Suppressor macrophage treated with lipopolysaccharide for 1 hour (primary cell): ENCODE measurements at places on chromosomes 12 and 14.

DNA sequence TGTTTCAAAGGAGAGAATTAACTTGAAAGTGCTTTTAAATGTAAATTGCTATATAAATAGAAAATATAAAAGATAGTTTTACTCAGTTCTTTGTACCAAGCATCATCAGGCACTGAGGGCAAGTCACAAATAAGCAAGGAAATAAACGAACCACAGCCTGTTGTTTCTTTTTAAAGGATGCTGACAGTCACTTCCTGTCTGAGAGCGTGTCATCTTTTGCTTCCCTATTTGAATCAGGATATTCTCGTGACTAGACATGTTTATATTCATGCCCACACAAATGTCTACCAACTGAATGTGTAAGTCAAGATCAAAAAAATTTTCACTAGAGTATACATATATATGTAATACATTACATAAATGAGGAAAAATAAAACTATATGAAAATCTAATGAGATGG, 31.4 kb upstream of the SLC2A13 start:
- peak; percentile 64 for DNase-seq

DNA sequence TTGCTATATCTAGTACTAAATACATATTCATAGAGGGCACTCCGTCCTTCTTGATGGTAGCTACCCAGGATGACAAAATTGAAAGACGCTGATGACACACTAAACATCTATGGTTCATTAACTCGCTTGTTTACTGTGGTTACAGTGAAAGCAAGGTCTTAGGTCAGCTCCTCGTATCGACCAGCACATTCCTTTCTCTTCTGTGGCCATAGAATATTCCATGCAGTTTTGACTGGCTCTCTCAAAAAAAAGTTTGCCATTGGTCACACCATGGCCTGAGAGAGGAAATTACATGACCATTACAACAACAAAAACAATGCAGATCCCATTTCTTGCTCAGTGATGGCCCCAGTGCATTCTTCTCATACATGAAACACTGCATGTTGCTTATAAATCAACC, 411.4 kb upstream of the SOX5 start:
- DNase-seq = no peak

DNA sequence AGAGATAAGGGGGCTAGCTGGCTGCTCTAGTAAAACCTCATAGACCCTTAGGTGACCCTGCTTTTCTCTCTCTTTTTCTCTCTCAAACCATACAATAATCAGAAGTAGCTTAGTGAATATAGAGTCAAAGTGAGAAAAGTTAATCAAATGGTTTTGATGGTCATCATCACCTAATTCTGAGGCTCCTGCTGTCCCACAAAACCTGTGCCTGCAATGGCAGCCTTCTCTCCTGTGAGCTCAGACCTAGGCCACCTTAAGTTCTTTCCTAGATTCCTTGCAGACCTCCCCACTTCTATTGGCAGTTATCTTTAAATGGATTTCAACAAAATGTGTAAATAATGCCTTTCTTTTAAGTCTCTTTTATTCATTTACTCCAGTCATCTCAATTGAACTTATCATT, 1.5 kb upstream of the RPAP3 start:
- DNase-seq = no peak

- no peak for DNase-seq
Observed at GRCh38 chr12:105426766-105427165, 96.3 kb downstream of the C12orf75 start.

GRCh38 chr12:6839482-6840201, 1.1 kb upstream of the GNB3 start:
- DNase-seq = no peak

DNA sequence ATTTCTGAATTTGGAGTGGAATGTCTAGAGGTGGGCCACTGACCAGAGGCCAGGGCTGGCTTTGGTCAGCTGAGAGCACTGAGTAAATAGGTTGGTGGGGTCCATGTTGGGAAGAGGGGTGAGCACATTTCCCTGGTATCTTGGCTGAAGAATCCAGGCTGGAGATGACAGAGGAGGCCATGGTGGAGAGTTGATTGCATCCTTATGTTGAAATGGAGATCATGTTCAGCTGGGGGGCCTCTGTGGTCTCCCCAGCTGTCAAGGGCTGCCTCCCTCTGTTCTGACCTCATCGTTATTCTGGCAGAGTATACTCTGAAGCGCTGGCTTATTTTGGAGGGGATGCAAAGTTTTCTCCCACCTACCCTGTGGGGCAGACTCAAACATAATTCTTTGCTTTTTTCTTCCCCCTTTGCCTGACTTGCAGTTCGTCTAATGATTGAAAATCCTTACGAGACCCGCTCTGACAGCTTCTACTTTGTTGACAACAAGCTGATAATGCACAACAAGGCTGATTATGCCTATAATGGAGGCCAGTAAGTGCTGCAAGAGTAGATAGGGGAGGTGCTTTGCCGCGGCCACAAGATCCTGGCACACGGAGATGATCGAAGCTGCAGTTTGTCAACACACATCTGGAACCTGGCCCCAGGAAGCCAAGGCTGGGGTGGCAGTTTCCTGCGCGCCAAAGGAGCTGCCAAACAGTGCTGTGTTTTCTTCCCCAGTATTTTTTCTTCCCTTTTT, 6.0 kb upstream of the ACADS start:
- no peak for DNase-seq

GRCh38 chr12:21675096-21675495, 17.5 kb upstream of the LDHB start:
- no peak for DNase-seq

DNA sequence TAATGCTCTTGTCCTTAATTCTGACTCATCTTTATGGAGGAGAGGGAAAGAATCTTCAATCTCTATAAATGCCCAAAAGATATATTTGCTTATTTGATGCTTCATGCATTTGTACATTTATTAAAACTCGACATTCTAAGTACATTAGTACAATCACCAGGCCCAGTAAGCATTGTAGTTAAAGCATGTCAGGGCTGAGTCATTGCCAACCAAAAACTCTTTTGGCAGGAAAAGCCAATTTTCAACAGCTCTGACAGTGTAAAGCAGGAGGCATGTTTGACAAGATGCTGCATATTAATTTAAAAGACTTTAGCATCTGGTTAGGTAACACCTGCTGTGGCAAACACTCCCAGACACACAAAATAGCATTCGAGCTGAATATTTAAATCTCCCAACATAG, 290.9 kb downstream of the PPFIA2 start:
- no peak for DNase-seq

DNA sequence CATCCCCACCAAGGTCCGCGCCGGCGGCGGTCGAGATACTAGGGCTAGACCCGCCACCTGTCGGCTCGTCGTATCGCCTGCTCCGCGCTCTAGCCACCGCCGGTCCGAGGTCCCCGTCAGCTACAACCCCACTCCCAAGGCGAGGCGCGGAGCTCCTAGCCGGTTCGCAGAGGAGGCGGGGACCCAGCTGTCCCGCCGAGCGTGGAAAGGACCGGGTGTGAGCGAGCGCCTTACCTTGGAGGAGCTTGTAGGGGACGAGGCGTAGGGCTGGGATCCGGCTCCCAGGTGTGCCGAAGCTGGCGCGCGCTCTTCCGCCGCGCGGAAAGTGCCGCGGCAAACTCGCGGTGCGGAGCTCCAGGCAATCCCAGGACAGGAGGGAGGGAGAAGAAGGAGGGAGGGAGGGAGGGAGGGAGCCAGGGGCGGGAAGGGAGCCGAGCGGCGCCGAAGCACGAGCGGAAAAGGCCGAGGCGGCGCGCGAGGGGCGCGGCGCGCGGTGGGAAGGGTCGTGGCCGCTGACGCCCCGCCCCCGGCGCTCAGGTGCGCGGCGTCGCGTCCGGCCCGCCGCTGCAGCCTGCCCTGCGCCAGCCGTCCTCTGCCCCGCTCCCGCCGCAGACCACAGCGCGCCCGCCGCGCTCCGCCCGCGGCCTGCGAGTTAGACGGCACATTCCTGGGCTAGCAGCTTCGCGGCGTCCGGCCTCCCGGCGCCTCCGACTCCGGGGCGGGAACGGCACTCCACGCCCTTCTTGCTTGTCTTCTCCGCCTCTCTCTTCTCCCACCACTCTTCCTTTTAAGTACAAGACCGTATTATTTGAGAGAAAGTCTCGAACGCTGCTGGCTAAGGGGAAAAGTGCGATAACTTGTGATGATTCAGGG, at the start of gene PAWR:
Gene PAWR, minus strand, starts transcription at position 327 of the 873 bp plus-strand sequence. CDS start 720 bp downstream, outside the sequence.
- DNase-seq = peak; percentile 39

DNA sequence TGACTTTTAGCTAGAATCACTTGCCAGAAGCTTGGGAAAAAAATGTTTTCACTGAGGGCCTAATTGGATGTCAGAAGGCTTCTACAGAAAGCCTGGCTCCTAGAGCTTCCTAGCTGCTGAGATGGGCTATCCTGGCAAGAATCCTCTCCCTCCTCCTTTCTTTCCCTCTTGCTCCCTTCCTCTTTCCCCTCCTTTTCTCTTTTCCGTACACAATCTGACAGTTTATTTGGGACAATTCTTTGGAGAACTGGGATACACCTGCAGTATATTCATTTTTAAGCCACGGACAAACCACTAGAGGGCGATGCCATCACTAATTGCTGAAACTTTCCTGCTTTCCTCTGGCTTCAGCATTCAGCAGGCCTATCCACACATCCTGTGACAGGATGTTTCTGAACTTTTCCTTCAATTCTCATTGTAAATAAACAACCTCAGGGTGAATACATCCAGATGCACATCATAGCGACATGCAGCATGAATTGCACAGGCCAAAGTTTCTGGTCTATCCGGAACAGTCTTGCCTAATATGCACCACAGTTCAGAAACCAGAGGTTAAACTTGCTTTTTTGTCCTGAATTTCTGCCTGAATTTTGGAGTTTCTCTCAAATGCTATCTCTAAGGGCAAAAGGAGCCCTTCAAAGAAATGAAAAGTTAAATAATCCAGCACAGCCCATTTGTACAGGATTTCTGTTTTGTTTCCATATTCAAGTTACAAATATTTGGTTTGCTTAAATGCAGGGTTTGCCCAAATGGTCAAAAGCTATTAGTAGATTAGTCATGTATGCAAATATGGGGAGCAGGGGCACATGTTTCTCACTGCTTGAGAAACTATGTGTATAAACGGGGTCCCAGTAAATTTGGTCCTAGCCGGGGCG, 142.8 kb downstream of the PAWR start:
- DNase-seq = peak; percentile 37

DNA sequence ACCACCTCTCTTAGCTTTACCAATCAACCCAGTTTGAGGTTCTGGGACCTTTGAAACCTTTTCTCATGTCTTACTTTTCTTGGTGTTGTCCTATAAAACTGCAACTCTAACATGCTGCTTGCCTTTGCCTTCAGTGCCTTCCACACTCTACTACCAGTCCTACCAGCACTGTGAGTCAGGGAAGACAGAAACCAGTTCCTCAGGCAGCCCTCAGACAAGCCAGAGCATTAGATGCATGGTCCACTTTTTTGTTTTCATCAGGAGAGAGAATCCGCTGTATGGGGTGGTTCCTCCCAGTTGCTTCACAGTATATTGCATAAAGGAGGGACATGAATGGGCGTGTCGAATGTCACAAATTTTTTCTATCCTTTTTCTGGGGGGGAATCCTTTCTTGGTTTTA, 17.3 kb upstream of the KLRB1 start:
- no peak for DNase-seq

DNA sequence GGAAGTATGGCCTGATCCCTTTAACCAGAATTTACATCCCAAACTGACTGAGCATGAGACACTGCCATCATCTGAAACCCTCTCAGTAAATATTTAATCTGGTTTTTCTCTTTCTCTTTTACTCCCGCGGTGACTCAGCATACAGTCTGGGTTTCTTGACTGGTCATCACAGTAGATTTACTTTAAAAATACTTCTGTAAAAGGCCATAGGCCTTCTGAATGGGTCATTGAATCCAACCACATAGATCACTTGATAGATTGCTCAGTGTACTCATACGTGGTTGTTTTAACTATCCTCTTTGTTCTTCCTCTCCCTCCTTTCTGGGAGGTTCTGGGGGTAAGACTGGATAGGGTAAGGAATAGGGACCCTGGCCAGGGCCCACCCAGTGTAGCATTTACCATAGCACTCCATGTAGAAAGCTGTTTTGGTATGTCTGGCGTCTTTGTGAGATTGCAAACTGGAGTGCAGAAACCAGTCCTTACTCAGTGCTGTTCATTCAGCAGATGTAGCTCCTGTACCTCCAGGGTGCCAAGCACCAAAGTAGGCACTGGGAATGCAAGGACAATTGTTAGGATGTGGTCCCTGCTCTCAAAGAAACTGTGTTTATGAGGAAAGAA, 165.7 kb downstream of the SRGAP1 start:
- DNase-seq = peak; percentile 43

DNA sequence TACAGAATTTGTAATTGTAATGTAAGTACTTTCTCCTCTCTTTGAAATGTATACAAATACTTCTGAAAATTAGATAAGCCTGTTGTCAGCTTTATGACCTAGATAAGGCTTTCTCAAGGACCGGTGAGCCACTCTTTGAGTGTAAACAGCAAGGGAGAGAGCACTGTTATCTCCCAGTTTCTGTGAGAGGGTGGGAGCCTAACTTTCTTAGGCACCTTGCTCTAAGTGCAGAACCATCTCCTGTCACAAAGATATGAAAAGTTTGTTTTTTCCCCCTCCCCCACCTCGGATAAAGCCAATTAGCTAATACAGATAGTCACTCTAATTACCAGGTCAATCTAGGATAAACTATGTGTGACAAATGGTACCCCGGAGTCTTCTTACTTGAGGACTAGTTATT, 35.8 kb downstream of the CAPS2 start:
- DNase-seq = no peak

DNA sequence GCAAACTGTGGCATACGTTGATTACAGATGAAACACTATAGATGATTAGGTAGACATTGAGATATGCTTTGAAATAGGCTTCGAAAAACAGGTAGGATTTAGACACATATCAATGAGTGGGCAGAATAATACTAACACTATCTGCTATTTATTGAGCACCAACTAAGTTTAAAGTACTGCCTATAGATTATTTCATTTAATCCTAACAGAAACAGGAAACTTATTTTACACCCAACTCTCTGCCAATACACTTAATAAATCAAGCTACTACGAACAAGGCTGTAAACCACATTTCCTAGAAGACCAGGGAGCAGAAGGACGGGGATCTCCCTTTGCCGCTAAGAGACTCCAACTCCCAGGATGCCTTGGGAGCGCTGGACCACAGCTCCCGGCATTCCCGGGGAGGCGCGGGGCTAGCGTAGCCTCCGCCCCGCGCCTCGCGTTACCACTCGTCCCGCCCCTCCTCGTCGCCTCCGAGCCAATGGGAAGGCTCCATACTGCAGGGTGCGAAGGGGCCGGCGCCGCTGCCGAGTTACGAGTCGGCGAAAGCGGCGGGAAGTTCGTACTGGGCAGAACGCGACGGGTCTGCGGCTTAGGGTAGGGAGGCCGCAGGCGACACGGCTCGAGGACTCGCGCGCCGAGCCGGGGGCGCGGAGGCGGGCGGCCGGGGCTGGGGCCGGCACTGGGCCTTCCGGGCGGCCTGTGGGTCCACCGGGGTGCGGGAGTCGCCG, at the start of gene VRK1:
Gene VRK1, plus strand, starts transcription at position 532 of the 731 bp plus-strand sequence. CDS start 36,090 bp downstream, outside the sequence.
- peak; percentile 98 for DNase-seq

DNA sequence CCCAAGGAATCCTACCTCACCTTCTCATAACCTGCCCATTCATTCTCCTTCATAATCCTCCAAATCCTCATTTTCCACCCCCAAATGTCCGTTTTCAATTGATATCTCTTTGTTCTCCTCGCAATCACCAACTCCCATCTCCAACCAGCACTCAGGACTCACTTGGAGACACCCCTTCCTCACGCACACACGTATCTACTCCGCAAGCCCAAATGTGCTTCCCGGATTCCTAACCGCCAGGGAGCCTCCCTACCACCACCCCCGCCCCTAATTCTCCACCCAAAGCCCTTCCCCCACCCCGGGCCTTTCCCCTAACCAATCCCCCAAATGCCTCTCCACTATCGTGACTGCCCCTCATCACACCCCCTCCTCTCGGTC, 304 bp downstream of the KCTD10 start:
- no peak for DNase-seq

- DNase-seq = no peak
Observed at GRCh38 chr12:116563262-116563661, 4.1 kb downstream of the MAP1LC3B2 start.

- DNase-seq = no peak
Observed at GRCh38 chr12:117091758-117092510, 7.3 kb downstream of the TESC start.
